Activated CD4-positive, alpha-beta T cell treated with anti-CD3 and anti-CD28 coated beads, Interleukin-2, amount 10 ng/mL, durations not matched to agents 7 days and 5 days (primary cell): ENCODE measurements at places on chromosomes 3 and 15. TPM values are rescaled to one million over a fixed set of nuclear protein-coding genes. Genes with fewer than 3 reads are reported as not detected.

The CPNE9 gene
- 0.25 TPM for total RNA-seq

The HHLA2 gene
- total RNA-seq, result 1.4 TPM

The GPR87 gene
- total RNA-seq, result 0.40 TPM

The SYNPR gene
- total RNA-seq, result not detected

The HIGD2B gene
- not detected for total RNA-seq

The CPLX3 gene
- 0.19 TPM for total RNA-seq

The SLCO3A1 gene
- total RNA-seq, result 46.8 TPM

The GOLGA8M gene
- 1.8 TPM for total RNA-seq

The DPPA4 gene
- not detected for total RNA-seq

The NOX5 gene
- total RNA-seq, result not detected

The PLCB2 gene
- 195 TPM for total RNA-seq

The PLSCR2 gene
- not detected for total RNA-seq
